Activated T-cell treated with anti-CD3 and anti-CD28 coated beads for 4 hours (primary cell): ENCODE measurements at places on chromosomes 1 and 21.

GRCh38 chr1:28159680-28160079 lies 16.8 kb downstream of the PTAFR start:
- no peak for DNase-seq

DNA sequence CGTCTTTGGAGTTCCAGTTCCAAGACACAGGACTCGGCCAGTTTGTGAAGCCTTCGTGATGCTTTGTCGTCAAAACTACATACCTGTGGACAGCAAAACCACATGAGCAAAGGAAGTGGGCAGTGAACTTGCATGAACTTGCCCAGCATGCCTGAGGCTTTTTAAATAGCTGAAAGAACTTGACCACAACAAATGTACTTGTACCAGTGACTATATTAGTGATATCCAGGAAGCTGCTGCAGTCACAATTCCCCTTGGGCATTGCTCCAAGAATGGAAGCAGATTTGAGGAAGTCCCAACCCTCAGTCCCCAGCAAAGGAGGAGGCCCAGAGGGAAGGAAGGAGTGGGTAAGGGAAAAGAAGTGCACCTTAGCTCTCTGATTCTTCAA lies 2.6 kb downstream of the FUCA1 start:
- no peak for DNase-seq

- no peak for DNase-seq
Measured at GRCh38 chr1:26789612-26789865, 1.8 kb downstream of the PIGV start.

GRCh38 chr1:27351541-27352107 lies 9.8 kb downstream of the SYTL1 start:
- no peak for DNase-seq

GRCh38 chr21:39669485-39669884 lies 56.7 kb downstream of the B3GALT5 start:
- no peak for DNase-seq

DNA sequence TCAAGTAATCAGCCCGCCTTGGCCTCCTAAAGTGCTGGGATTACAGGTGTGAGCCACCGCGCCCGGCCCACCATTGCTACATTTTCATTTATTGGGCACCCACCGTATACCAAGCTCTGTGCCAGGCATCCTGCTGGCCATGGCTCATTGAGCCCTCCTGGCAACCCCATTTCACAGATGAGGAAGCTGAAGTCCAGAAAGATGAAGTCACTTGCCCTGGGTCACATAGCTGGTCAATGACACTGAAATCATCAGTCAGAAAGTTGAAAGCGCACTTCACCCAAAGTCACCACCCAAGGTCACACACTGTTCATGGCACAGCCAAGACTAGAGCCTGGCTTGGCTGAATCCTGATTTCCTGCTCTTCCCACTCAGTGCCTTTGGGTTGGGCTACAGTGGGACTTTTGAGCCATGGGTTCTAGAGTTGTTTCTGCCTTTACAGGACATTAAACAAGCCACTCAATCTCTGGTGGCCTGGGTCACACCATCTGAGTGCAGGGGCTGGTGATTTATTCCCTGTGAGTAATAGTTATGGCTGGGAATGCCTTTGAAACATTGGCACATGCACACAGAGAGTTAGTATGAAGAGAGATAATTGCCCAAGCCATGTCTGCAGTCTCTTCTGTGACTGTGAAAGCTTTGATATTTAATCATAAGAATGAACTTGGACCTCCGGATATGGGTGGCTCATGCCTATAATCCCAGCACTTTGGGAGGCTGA lies 16.0 kb upstream of the ARHGEF10L start:
- no peak for DNase-seq
